ENCODE measurements at places on chromosomes 3 and 15.

DNA sequence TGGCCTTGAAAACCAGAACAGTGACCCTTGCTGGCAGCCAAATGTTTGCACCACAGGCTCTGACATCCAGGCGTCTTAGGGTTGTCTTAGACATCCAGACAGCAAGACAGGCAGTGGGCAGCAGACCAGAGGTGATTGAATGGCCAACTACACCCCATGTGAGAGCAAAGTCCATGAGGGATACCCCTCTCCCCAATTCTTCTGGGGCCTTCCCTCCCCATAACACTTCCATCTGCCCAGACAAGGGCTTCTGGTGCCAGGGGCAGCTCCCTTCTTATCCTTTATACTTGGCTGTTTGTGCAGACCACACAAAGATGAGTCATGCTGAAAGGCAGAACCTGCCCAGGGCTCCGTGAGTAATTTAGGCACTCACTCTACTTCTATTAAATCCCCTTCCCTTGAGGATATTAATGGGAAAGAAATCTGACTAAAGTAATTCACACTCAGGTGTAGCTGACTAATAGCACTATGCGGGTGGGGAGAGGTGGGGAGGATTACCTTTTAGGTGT lies 257.9 kb downstream of the UACA start:
- DNase-seq: no peak

DNA sequence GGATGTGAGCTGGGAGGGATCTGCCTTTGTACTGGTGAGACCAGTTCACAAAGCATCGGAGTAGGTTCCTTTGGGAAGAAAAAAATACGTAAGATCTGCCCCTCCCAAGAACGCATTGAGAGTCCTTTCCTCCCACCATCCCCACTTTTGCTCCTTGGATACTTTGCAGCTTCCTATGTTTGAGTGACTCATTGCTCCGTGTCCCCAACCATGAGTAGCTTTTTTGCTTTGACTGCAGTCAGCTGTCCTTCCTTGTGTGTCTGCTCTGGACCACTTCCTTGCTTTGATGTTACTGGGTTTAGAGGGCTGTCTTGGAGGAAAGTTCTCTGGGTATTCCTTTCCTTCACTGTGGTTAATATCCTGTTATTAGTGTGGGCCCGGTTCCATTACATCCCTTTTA lies 43.2 kb upstream of the PTPN23 start:
- DNase-seq: no peak

DNA sequence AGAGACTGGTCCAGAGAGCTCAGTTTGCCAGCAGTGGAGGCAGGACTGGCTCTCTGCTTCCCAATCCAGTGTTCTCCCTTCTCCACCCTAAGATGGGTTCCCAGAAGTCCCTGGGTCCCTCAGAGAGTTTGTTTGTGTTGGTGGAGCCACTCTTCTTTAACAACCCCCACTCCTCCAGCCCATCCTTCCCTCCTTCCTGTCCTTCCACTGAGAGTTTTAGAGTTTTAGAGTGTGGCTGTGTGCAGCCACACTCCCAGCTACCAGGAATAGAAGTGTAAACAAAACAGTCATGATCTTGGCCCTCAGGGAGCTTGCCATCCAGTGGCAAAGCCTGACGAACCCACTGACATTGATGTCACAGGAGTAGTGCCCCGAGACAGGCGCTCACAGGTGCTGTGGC lies 12.5 kb upstream of the FBLN2 start:
- no peak for DNase-seq

- DNase-seq: no peak
These were observed 30.8 kb downstream of the CHCHD4 start for GRCh38 chr3:14093831-14094230.

- DNase-seq: no peak
These were observed 460.9 kb downstream of the OTOL1 start for GRCh38 chr3:161957467-161957866.

DNA sequence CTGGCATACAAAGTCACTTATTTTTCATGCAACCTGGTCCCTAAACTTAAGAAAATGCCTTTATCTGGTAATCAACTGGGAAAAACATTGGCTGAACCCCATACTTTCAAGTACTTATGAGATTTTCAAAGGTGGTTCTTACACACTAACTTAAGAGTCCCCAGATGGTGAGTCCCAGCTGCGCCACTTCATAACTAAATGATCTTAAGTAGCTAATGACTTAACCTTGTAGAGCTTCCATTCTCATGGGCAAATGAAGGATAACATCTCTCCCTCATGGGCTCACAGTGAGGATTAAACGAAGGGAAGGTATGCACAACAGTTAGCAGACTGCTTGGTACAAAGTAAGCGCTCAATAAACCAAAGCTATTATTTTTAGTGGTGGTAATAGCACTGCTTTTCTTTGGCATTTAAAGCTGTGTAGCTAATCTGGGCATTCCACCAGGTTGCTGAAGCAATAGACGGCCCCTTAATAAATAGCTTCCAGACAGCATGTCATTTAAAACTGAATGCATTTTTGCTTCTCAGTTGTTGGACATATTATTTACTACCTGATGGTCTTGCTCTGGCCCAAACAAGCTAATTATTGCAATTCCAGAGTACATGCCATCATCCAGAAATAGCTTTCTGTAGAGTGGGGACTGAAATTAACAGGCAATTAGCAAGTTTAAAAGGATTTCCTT lies 55.4 kb downstream of the LIPC start:
- no peak for DNase-seq
